CD4-positive, alpha-beta T cell treated with Interleukin-15 for 4 hours (primary cell): ENCODE measurements at places on chromosomes 1 and 21.

DNA sequence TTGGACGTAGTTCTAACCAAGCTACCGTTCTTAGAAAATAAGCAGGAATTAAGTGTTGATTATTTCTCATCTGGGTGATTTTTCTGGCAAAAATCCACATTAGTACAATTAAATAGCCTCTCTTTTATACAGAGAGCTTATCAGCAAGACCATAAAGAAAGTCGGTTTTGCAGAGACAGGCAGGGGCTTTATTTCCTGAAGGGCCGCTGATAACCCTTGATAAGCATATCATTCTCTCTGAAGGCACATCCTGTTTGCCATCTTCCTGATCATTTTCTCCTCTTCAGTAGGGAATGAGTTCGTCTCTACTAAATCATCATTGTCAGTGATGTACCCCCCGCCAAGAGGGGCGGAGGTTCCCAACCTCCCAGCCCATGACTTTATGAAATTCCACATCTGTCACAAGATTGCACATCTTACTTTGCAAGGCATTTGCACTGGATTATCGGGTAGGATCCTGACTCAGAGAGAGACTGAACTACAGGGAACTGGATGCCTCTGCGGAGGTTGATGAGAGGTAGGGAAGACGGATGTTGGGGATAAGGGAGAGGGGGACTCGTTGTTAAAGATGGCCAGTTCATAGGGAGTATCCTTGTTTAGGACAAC is 115.7 kb downstream of the KCNJ6 start:
- DNase-seq = no peak

GRCh38 chr1:53145942-53146708 is 3.7 kb upstream of the SLC1A7 start:
- DNase-seq = no peak

DNA sequence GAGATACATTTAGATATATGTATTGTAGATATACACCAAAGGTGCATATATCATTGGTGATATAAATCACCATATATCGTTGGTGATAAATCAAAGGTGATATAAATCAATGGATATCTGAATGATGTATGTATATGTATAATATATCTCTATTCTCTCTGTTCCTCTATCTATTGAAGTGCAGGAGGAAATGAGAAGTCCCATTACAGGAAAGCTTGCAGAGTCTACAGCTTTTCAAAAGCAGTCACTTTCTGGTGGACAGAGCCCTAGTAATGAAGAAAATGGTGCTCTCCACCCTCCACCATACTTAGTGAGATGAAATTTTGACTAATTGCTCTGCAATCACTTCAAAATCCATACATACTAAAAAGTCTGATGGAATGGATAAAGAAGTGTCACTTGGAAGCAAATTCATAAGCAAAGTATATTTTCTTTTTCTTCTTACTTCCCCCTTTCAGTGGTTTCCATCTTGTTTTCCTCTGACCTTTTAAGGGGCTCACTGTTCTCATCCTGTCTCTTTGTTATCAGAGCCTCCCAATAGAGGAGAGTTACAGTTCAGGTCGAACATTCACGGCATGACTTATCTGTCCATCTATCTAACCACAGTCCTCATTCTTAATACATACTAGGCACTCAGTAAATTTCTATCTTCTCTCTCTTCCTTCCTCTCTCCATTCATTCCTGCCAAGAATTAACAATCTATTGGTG is 227.2 kb downstream of the KCNJ6 start:
- DNase-seq = no peak

- no peak for DNase-seq
These were observed 35.1 kb downstream of the UAP1 start for GRCh38 chr1:162596514-162597170.

- DNase-seq = no peak
These were observed 238.0 kb downstream of the TM2D1 start for GRCh38 chr1:61486783-61487536.

DNA sequence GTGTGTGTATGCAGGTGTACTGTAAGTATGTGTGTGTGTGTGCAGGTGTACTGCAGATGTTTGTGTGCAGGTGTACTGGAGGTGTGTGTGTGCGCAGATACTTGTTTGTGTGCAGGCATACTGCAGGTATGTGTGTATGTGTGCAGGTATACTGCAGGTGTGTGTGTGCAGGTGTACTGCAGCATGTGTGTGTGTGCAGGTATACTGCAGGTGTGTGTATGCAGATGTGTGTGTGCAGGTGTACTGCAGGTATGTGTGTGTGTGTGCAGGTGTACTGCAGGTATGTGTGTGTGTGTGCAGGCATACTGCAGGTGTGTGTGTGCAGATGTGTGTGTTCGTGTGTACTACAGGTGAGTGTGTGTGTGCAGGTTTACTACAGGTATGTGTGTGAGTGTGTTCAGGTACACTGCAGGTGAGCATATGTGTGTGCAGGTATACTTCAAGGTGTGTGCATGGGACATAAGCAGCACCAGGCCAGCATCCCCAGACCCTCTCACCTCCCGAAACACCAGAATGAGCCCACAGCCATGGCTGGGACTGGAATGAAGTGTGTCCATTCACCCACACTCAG is 97.5 kb downstream of the DMRTB1 start:
- DNase-seq = no peak
